ENCODE measurements at places on chromosomes 13 and 19.

DNA sequence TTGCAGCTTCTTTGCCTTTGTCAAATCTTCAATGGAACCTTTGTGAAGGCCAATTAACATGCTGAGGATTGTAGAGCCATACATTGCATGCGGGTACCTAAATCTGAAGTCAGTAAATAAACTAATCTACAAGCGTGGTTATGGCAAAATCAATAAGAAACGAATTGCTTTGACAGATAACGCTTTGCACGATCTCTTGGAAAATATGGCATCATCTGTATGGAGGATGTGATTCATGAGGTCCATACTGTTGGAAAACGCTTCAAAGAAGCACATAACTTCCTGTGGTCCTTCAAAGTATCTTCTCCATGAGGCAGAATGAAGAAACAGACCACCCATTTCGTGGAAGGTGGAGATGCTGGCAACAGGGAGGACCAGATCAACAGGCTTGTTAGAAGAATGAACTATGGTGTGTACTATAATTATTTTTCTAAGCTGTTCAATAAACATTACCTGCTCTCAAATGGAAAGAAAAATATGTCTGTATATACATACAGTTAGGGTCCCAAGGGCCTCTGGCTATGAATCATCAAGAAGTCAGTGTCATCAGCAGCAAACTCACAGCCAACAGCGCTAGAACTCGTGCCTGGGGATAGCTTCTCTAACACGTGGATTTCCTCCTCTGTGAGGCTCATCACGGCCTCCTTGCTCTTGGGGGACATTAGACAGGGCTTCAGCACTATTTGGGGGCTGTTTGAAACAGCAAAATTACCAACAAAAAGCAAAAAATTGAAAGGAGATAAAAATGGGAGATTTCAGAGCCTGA, 2.9 kb upstream of the CD70 start:
- peak; percentile 38 for DNase-seq

- no peak for DNase-seq
Measured at GRCh38 chr19:51121257-51121656, 3.4 kb upstream of the SIGLEC9 start.

GRCh38 chr13:77716692-77717091, 19.2 kb downstream of the SLAIN1 start:
- DNase-seq: no peak

GRCh38 chr19:18317961-18318800, 4.7 kb downstream of the LSM4 start:
- DNase-seq: no peak

GRCh38 chr19:32814624-32815023, 54.9 kb downstream of the SLC7A9 start:
- DNase-seq: no peak

Measured in ELR (cell line).